Cortex of kidney (tissue), 1 donor: ENCODE measurements at places on chromosomes 4 and X.

GRCh38 chr4:104941661-104942062 is 205.0 kb upstream of the TET2 start:
- no peak for DNase-seq

DNA sequence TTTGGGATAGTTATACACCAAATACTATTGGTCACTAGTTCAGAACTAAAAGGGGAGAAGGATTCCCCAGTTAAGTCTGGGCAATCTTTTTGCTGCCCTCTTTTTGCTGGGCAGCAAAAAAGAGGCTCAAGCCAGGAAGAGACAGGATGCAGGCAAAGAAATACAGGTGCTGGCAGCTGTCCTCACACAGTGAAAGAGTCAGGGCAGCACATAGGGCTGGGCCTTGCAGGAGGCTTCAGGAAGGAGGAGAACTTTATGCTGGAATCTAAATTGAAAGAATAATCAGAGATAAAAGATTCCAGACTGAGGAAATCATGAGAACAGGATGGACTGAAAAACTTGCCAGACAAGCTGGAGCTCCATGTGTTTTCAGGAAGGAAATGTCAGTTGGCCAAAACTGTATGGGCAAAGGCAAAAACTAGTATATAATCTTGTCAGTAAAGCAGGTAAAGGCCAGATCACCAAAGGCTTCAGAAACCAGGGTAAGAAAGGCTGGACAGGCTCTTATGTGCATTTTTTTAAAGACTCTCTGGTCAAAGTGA is 46.8 kb downstream of the PDGFC start:
- DNase-seq = no peak

GRCh38 chr4:101190751-101191150 is 156.6 kb downstream of the PPP3CA start:
- no peak for DNase-seq

GRCh38 chrX:48589482-48590162 is 7.7 kb upstream of the WDR13 start:
- no peak for DNase-seq

DNA sequence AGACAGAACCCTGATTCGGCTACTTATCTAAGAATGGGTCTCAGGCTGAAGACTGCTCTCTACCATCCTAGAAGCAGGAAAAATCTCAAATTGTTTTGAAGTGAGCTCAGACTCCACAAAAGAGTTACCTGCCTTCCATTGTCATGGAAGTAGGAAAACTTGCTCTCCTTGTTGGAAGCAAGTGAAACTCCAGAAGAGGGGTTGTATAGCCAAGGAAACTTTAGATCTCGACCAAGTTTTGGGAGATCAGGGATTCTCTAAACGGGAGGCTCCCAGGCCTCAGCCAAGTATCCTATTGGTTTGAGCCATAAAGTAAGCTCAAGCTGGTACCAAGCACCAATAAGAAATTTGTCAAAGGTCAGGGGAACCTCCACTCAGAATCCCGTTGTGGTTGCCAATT is 9.2 kb upstream of the FHDC1 start:
- DNase-seq = no peak
